ENCODE measurements at places on chromosomes 3 and 15.

GRCh38 chr15:78437107-78437761, 782 bp upstream of the IREB2 start:
- no peak for DNase-seq

DNA sequence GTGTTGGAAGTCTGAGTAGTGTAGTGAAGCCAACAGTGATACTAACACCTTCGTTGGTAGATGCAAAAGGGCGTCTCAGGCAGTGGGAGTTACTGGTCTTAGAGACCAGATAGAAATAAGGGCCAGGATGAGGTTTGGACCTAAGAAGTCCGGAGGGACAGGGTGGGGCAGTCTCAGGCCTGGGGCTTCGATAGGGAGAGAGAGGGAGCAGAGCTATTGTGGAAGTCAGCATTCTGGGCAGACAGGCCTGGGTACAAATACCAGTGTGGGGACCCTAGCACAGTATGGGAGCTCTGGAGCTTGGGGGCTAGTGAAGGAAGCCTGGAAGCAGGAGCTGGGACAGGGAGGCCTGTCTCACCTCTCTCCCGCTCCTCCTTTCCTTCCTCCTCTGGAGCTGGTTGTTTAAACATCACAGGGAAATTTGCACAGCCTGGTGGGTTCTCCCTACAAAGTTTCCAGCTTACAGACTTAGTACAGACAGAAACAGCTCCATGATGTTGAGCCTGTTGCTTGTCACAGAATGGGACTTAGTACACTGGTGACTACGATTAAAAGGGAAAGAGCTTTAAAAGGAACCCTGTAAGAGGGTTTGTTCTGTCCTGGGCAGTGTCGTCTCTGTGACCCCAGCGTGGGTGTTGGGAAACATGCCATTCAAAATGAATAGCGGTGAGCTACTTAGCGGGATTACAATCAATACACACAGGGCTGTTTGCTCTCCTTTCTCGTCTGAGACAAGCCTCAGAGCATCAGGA, 76.4 kb upstream of the TNFAIP8L3 start:
- DNase-seq, result no peak

DNA sequence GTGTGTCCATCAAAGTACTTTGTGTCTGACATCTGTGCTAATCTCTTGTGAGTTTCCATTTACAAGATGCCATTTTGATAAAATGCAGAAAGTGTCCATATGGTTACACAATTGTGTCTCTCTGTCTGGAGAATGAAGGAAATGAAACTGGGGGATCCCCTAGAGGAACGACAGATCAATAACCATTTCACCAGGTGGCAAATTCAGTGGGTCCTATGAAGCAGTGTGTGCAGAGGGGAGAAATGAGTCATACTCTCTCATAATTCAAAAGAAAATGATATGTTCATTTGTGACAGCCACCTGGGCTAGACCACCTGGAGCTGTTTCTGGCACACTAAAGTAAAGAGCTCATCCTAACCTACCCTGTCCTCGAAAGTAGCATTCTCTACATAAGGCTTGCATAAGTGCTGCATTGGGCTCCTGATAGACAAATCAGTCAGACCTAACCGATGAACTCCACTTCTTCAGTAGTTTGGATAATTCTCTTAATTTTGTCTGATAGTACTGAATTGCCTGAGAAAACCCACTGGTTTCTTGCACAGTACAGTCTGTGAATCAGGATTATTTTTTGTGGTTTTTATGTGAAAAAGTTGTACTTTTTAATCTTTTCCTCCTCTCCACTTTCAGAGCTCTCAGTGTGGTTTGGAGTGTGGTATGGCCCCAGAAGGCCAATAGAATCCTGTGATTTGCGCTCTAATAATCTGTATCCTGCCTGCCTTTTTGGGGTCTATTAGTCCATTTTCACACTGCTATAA, 10.3 kb upstream of the CD47 start:
- no peak for DNase-seq

GRCh38 chr15:89209057-89209456, 12.3 kb downstream of the RLBP1 start:
- no peak for DNase-seq

DNA sequence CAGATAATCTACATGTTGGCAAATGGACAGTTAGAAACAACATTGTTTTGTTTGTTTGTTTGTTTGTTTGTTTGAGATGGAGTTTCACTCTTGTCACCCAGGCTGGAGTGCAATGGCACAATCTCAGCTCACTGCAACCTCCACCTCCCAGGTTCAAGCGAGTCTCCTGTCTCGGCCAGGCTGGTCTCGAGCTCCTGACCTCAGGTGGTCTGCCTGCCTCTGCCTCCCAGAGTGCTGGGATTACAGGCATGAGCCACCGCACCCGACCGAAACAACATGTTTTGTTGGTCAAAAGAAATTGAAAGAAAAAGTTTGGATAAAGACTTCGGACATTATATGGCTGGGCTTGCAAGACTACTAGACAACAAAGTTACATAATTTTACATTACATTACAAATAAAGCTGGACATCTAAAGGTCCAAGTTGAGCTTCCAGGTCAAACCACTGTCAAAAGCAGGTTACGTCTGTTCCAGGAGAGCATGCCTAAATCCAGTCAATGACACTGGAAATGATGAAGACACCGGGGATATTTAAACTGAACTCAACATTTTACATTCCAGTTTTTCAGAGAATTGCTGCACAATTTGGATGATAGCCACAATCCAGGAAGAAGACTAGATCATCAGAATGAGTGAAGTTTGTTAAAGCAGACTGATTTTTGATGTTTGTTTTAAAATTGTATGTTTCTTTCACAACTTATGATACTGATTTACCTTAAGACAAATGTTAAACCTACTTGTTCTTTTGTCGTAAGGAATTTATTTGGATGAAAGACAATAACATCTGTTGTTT, 18.6 kb downstream of the SERP1 start:
- no peak for DNase-seq

DNA sequence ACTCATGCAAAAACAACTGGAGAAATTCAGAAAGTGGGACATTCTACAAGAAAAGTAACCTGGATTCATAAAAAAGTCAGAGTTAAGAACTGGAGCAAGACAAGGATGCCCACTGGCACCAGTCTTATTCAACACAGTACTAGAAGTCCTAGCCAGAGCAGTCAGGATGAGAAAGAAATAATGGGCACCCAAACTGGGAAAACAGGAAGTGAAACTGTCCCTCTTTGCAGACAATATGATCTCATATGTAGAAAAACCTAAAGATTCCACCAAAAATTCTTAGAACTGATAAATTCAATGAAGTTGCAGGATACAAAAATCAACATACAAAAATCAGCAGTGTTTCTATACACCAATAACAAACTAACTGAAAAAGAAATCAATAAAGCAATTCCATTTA, 37.4 kb downstream of the TXNRD3 start:
- no peak for DNase-seq

DNA sequence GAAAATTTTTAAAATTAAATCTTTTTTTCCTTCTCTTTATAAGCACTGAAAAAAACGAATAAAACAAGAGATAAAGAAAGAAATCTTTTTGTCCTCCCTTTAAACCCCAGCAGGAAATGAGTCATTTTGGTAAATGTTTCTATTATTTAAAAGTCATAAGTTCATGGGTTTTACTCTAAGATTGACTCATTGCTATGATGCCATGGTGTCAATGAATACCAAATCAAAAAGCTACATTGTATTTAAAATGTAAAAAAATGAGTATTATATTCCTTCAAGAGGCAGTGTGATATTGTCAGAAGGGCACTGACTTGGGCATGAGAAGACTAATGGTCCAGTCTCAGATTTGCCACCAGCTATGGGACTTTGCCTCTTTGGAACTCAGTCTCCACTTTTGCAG, 303.4 kb upstream of the DNAJC19 start:
- no peak for DNase-seq

DNA sequence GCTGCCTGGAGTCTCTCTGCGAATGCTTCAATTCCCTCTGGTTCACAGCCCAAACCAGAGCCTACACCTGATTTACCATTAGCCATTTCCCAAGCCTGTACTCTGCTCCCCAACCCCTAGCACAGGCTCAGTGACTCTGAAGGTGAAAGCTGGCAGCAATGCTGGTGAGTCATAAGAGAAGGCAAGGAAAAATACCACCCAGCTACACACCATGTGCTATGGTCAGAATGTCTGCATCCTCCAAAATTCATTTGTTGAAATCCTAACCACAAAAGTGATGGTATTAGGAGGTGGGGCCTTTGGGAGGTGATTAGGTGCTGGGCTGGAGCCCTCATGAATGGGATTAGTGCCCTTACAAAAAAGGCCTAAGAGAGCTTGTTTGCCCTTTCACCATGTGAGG, 117.1 kb upstream of the TJP1 start:
- DNase-seq, result no peak

GRCh38 chr15:24899367-24899766, 55.4 kb upstream of the SNRPN start:
- no peak for DNase-seq

DNA sequence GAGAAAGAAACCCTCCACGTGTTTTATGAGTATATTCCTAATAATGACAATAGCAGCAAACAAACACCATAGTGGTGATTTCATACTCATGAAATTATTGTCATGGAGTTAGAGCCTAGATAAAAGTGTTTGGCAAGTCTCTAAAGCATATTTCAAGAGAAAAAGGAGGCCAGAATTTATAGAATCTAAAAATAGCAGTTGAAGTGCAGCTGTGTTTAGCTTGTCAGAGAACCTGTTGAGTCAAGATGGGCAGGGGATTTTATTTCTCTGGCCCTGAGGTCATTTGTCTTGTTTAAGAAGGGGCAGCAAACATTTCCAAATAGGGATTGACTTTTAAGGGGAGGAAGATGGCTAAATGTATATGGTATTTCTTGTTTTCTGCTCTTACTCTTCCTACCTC, 279.6 kb upstream of the CTDSPL start:
- DNase-seq, result no peak

GRCh38 chr15:93035092-93035915, 53.7 kb downstream of the RGMA start:
- DNase-seq, result no peak

GRCh38 chr3:141065841-141066805, 15.0 kb downstream of the SPSB4 start:
- DNase-seq, result no peak

DNA sequence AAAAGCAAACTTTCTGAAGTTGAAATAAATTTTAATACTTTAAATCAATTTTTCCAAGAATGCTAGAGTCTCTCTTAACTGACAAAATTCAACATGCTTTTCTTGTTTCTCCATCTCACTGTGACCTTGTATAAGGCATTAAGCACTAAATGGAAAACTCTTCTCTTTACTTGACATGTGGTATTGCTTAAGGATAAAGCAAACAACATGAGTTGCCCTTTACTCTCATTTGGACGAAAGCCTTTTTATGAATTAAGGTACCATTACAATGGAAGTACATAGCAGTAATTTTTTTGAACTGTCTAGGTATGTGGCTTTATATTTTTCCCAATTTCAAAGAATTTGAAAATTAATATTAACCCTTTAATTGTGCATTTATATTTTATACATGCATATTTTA, 1.4 kb downstream of the STRIT1 start:
- DNase-seq, result no peak
